D721Med (cell line): ENCODE measurements at places on chromosomes 2 and 18.

DNA sequence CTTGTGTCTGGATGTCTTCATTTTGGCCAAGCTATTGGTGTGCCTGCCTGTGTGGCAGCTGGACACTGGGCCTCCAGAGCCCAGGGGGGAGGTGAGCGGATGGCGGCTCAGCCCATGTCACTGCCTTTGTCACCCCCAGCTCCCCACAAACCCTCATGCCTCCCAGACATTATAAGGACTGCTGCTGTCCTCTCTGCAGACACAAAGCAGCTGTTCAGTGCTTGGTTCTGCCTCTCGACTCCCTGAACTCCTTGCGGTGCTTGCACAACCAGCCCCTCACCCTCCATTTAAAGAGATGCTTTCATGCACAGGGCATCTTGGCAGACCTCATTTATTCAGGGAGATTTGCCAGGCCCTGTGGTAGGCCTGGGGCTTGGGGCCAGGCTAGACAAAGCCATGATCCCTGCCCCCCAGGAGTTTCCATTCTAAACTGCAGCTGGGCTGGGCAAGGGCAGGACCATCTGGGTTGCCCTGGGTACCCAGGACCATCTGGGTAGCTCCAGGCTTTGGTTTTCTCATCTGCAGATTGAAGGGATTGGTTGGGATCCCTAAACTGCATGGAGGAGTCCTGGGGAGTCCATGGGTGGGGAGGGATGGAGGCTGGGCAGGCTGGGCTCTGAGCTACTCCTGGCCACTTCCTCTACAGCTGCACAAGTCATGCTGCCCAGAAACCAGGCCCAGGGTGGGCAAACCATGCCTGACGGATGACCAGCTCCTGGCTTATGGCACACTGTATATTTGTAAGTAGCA, 168.5 kb downstream of the CELF4 start:
- DNase-seq = no peak

- DNase-seq = no peak
Measured at GRCh38 chr2:11079136-11079824, 76.0 kb upstream of the SLC66A3 start.

- DNase-seq = no peak
Measured at GRCh38 chr2:181810823-181811695, 80.5 kb upstream of the ITPRID2 start.

DNA sequence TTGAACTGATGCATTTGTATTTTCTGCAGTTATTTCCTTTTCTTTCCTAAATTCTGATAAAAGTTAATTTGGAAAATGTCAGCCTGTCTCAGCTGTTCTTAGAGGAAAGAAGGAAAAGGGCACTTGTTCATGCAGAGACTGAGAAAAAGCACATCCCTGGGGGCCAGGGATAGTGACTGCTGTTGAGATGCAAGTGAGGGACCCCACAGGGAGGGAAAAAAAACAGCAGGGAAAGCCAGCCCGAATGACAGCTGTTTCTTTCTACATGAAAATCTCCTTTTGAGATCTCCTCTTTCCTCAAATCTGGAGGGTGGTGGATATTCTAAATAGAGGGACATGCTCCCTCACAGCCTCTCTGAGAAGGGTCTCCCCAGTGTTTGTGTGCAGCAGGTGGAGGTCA, 14.0 kb upstream of the MTA3 start:
- DNase-seq = no peak

DNA sequence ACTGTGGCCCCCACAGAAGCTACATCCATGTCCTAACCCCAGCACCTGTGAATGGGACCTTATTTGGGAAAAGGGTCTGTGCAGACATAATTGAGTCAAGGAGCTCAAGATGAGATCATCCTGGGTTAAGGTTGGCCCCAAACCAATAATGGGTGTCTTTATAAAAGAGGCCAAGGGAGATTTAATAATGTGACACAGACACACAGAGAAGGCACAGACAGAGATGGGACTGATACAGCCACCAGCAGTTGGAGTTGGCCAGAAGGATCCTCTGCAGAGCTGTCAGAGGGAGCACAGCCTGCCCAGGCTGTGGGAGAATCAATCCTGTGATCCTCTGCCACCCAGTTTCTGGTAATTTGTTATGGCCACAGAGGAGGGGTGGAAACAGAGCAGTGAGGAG, 26.0 kb downstream of the SNORC start:
- DNase-seq = no peak

DNA sequence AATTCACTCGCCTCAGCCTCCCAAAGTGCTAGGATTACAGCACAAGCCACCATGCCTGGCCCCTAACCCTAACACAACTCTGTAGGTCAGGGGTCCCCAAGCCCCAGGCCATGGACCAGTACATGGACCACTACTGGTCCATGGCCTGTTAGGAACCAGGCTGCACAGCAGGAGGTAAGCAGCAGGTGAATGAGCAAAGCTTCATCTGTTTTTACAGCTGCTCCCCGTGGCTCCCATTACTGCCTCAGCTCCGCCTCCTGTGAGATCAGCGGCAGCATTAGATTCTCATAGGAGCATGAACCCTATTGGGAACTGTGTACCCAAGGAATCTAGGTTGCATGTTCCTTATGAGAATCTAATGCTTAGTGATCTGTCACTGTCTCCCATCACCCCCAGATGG, 201.7 kb downstream of the NRP2 start:
- DNase-seq = no peak

GRCh38 chr18:48030616-48031480, 100.4 kb upstream of the SMAD2 start:
- peak; percentile 84 for DNase-seq

- DNase-seq = no peak
Measured at GRCh38 chr18:5462227-5462626, 81.6 kb downstream of the EPB41L3 start.

DNA sequence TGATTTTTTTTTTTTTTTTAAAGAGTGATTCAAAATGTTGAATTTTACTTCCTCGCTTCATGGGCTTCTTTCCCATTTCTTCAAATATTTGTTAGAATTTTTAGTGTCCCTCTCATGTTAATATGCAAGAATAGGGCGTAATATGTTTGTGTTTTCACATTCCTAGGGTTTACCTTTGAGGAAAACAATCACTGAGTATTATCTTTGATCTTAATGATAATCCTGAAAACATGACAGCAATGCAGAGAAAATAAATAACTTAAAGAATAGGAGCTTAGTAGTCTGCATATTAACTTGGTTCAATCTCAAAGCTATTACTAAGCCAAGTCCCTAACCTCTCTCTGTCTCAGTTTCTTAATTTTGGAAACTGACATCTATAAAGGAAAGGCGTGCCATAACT, 475.4 kb downstream of the NRXN1 start:
- no peak for DNase-seq

DNA sequence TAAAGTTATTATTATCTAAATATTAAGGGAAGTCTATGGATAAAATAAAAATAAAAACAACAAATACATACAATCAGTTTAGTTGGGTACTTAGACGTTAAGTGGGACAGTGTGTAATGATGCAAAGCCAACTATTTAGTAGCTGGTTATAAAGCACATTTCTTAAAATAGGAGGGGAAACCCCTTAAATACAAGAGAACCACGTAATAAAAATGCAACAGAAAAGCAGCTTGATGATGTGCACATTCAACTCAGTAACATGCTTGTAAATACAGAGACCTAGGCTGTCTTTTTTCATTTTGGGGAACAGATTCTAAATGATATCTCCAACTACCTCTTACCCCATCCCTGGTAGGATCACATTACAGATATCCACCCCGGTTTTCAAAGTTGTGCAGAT, 134.3 kb upstream of the AQP4 start:
- DNase-seq = no peak

GRCh38 chr2:171902840-171903420, 8.9 kb upstream of the SLC25A12 start:
- DNase-seq = no peak

- no peak for DNase-seq
Measured at GRCh38 chr2:168090366-168091135, 156.8 kb downstream of the STK39 start.

DNA sequence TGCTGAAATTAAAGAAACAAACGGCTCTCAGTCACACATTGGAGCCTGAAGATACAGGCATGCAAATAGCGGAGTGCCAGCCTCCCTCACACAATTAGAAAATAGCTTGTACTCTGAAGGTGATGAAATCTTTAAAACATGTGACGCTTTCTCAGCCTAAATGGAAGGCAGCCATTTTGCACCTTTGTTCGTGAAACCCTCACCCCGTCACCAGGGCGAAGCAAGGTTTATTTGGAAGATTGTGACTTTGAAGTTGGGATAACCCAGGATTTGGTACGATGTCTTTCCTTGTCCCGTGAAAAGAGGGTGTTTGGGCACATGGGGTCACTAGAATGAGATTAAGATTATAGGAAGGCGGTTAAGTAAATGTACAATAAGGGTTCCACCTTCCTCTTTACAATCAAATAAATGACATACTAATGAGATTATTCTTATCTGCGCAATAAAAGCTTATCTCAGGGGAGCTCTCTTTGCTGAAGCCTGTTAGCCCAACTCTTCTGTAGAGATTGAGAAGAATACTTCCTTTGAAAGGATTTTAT, 4.2 kb downstream of the SH3BP4 start:
- DNase-seq = no peak

DNA sequence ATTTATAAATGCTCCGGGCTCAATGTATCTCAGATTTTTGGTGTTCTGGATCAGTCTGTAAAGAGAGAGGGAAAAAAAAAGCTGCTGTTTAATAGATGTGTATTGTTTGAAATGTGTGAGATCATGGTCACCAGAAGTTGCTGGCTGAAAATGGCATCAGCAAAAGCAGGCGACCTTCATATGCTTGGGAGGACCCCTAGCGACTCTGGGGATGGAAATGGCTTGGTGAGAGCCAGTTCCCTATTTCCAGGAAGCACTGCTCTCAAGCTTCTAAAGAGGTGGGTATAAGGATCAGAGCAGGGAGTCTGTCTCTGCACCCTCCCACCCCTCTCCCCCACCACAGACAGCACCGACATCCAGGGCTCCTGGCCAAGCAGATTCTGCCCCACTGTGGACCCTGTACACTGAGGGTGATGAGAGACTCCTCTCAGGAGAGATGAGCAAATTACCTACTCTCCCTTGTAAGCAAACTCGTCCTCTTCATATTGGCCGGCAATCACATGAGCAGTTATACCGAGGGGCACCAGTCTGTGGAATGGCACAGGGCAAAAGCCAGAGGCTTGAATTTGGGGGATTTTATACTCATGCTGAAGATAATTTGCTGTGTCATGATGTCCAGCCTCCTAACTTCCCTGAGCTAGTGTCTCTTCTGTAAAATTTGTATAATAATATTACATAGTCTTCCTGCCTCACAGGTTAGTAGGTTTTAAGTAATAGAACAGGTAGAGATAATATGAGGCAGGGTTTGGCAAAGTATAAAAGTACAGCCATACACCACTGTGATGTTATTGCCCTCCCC, 29.6 kb downstream of the LHCGR start:
- DNase-seq = no peak

- no peak for DNase-seq
Measured at GRCh38 chr2:45260946-45261345, 251.7 kb upstream of the SIX2 start.

- DNase-seq = no peak
Measured at GRCh38 chr2:181008407-181008806, 28.0 kb downstream of the UBE2E3 start.

- no peak for DNase-seq
Measured at GRCh38 chr18:57855551-57855950, 52.4 kb upstream of the ATP8B1 start.

DNA sequence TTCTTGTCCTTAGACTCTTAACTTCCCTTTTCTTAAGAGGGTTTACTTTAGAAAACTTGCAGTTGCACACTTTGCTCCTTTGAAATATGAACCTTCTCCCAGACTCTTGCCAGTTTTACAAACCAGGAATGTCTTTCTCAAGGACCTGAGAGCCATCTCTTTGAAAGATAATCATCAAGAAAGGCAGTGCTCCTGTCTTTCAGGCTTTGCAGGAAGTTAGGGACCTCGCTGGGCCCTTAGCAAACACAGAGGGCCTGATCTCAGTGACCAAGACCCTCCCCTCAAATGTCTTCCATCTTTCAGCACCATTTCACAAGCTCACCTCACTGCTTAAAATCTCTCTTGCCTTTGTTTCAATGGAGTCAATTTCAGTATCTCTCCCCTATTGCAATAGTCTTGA, 32.0 kb upstream of the NYAP2 start:
- DNase-seq = no peak

- no peak for DNase-seq
Measured at GRCh38 chr2:230898713-230899091, 26.3 kb downstream of the GPR55 start.

GRCh38 chr18:10264260-10264659, 190.2 kb upstream of the APCDD1 start:
- DNase-seq = no peak

DNA sequence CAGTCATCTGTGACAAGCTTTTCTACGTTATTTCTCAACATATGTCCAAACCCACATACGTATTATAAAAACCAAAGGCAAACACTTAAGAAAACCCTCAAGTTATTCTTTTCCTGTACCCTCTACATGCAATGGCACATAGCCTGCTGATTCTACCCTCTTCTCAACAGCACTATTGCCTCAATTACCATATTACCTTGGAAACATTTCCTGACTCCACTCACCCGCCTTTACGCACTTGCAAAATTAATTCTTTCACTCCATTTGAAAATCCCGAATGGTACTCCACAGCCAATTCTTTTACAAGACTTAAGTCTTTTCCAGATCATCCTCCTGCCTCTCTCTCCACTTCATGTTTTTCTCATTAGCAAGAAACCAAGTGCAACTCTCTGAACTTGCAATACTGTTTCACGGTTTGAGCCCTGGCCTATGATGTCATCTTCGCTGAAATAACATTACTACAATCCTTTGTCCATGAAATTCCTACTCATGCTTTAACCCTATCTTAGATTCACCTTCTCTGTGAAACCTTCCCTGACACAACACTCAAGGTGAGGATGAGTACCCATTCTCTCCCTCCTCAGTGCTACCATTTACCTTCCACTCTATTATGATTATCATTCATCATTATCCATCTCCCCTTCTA, 29.0 kb downstream of the SESTD1 start:
- DNase-seq = no peak

DNA sequence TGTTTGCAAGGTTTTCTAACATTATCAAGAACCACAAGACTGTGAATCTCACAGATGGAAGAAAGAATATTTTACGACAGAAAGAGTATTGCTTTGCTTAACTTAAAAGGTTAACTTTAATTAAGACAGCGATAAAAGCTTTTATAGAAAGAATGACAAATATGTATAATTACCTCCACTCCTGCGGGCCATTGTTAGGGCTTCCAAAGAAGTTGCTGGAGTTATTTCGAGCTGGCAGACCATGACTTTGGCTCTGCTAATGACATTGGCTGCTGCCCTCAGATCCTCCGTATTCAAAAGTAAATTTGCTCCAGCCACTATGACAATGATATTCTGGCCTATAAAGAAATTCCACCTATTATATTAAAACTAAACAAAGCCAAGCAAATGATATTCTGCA, 47.3 kb downstream of the RBKS start:
- DNase-seq = no peak

- DNase-seq = no peak
Measured at GRCh38 chr2:36538335-36538734, 59.6 kb downstream of the FEZ2 start.

- DNase-seq = no peak
Measured at GRCh38 chr2:145012214-145012670, 492.3 kb upstream of the ZEB2 start.
